GM12878 (cell line): ENCODE measurements at places on chromosomes 11 and 22.

DNA sequence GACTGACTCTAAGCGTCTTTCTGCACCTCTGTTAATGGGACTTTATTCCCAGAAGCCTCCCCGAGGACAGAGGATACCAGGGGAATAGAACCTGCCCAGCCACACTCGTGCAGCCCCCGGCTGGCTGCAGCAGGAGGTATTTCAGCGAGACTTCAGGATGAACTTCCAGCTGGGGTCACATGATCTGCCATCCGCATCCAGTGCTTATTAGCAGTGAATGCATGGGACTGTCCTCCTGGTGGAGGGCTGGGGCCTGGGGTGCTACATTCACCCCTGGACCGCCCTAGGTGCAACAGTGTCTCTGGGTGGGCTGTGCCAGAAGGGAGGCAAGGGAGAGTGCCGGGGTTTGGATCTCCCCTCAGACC lies 1.6 kb downstream of the DUSP8 start:
- no peaks in the 10 kb centered on the region for H3K36me3 ChIP-seq
- no peak overlapping the region for H3K4me3 ChIP-seq
- H3K4me1 ChIP-seq = no peaks in the 10 kb centered on the region
- no peak overlapping the region for H3K27ac ChIP-seq
- DNase-seq = no peak

GRCh38 chr11:47216121-47216798 lies 1.5 kb downstream of the DDB2 start:
- H3K36me3 ChIP-seq = no peaks in the 10 kb centered on the region; the same call in 1 of the 2 replicates
- H3K27ac ChIP-seq = peak overlapping the region; percentile 99
- H3K4me3 ChIP-seq = peak overlapping the region; percentile 92
- DNase-seq = peak; percentile 30

GRCh38 chr11:92735039-92735438 lies 234.4 kb upstream of the MTNR1B start:
- H3K36me3 ChIP-seq = no peaks in the 10 kb centered on the region
- H3K4me3 ChIP-seq = no peak overlapping the region
- no peak for DNase-seq
- H3K27ac ChIP-seq = no peak overlapping the region
- H3K27me3 ChIP-seq = no peaks in the 10 kb centered on the region
- H3K4me1 ChIP-seq = no peaks in the 10 kb centered on the region

GRCh38 chr11:13338427-13339069 lies 61.0 kb downstream of the BMAL1 start:
- H3K4me1 ChIP-seq = peaks cover 47% of the 10 kb centered on the region
- H3K36me3 ChIP-seq = peaks cover 3% of the 10 kb centered on the region

- H3K4me1 ChIP-seq = no peaks in the 10 kb centered on the region
- no peak overlapping the region for H3K4me3 ChIP-seq
- no peak overlapping the region for H3K27ac ChIP-seq
- DNase-seq = no peak
- H3K36me3 ChIP-seq = no peaks in the 10 kb centered on the region
These were observed 541.4 kb upstream of the CCDC90B start for GRCh38 chr11:83827520-83827919.

GRCh38 chr11:10807493-10808234 lies 1.1 kb downstream of the EIF4G2 start:
- DNase-seq = no peak
- peaks cover 33% of the 10 kb centered on the region for H3K36me3 ChIP-seq
- peak overlapping the region; percentile 70 for H3K4me3 ChIP-seq
- H3K4me1 ChIP-seq = peaks cover 10% of the 10 kb centered on the region; the same call in 1 of the 2 replicates
